Keratinocyte (primary cell): ENCODE measurements at places on chromosomes 1 and 21.

GRCh38 chr1:184973272-184974055 lies 844 bp downstream of the NIBAN1 start:
- DNase-seq = no peak

DNA sequence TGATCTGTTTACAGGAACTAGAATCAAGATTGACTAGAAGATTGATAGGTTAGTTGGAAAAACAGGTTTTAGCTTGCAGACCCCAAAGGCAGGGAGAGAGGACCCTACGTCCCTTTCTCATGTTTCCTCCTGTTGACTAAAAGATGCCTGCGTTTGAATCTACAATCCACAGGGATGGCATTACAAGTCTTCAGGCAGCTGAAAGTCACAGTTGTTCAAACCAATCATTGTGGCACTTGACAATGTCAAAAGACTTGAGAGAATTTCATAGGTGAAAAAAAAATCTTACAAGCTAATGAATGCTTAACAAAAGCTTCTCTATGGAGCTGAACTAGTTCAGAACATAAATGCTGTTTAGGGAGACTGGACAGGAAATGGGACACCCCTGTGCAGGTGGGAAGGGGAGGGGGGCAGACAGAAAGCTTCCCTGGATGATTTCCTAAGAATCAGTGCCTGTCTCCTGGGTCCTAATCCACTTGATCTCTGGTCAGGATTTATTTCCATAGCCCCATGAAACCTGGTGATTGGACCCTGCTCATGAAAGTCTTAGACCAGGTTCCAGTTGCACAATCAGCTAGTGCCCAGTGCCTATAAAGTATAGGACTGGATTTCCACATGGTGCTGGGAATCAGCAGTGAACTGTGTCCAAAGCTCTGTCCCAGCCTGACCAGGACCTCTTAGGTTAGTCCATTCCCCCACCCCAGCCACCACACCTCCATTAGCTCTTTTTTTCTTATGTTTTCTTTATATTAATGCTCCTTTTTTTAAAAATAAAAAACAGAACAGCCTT lies 91.6 kb upstream of the BCAR3 start:
- DNase-seq = no peak

DNA sequence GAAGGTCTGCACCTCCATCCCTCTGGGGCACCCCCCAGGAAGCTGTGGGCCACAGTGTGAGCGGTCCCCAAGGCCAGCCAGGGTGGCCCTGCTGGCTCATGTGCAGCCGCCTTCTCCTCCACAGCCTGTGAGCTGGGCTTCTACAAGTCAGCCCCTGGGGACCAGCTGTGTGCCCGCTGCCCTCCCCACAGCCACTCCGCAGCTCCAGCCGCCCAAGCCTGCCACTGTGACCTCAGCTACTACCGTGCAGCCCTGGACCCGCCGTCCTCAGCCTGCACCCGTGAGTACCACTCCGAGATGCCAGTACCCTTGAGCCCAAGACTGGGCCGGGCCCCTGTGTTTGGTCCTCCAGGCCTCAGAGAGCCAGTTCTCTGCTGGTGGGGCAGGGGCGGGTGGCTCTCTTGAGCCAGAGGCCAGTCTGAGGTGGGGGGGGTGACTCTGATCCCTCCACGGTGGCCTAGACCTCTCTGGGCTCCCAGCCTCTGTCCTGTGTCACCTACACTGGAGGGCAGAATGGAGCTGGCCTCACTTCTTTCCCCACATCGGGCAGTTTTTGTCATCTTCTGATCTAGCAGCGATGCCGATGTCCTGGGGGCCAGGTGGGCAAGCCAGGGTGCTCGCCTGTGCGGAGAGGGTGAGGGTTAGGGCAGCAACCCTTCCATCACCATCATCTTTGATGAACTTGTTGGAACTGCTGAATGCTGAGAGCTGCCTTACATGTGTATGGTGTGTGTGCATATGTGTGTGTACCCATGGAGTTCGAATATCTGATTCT lies 23.3 kb downstream of the EPHA8 start:
- DNase-seq = no peak

GRCh38 chr1:61158591-61158990 lies 76.2 kb downstream of the NFIA start:
- no peak for DNase-seq

GRCh38 chr1:77514921-77515776 lies 167.3 kb downstream of the ZZZ3 start:
- DNase-seq = no peak

- no peak for DNase-seq
These were observed 371 bp downstream of the ARID1A start for GRCh38 chr1:26696119-26696653.

- no peak for DNase-seq
These were observed 8.2 kb downstream of the TNN start for GRCh38 chr1:175075572-175076568.

DNA sequence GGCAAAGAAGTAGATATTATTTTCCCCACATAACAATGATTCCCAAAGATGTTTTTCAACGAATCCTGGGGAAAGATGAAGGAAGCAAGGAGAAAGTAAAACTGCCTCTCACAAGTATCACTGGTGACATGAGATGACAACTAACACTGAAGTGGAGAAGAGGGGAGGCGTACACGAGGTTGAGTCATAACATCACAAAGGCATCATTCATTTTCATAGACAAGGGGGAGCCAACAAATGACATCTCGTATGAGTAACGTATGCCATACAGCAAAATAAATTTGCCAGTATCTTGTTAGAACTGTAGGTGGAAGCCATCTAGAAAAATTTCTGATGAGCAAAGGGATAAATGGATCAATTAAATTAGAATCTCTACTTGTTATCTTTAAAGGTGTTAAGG lies 56.6 kb downstream of the ATP1B1 start:
- DNase-seq = no peak

DNA sequence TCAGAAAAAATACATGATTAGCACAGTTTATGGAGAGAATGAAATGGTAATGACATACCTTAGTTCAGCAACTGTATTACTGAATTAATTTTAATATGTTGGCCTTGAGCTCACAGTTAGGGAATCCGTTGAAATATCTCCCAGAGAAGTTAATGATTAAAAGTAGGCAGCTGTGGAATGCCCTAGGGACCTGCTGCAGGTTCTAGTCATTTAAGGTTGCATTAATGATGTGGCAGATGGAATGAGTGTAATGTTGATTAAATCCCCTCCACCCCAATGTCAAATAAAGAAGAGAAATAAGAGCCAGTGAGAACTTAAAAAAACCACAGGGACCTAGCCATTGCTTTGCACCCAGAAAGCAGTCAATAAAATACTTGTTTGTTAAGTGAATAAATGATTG lies 40.3 kb upstream of the TRIM45 start:
- DNase-seq = no peak

GRCh38 chr1:13751458-13751871 lies 51.5 kb downstream of the PRDM2 start:
- no peak for DNase-seq

- no peak for DNase-seq
These were observed 14.6 kb upstream of the TMEM61 start for GRCh38 chr1:54965624-54966340.

DNA sequence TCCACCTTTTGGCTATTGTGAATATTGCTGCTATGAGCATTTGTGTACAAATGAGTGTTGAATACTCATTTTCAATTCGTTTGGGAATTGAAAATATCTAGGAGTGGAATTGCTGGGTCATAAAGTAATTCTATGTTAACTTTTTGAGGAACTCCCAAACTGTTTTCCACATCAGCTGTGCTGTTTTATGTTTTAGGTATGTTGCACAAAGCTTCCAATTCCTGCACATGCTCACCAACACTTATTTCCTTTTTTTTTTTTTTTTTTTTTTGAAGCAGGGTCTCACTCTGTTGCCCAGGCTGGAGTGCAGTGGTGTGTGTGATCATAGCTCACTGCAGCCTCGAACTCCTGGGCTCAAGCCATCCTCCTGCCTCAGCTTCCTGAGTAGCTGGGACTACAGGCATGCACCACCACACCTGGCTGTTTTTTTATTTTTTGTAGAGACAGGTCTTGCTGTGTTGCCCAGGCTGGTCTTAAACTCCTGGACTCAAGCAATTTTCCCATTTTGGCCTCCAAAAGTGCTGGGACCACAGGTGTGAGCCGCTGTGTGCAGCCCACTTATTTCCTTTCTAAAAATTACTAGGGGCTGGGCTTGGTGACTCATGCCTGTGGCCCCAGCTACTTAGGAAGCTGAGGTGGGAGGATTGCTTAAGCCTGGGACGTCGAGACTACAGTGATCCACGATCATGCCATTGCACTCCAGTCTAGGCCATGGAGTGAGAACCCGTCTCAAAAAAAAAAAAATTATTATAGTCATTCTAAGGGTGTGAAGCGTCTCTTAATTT lies 33.4 kb downstream of the TMCC2 start:
- no peak for DNase-seq

GRCh38 chr21:35147439-35147838 lies 98.3 kb upstream of the RUNX1 start:
- peak; percentile 79 for DNase-seq

GRCh38 chr1:242886137-242886536 lies 361.6 kb upstream of the PLD5 start:
- DNase-seq = no peak

DNA sequence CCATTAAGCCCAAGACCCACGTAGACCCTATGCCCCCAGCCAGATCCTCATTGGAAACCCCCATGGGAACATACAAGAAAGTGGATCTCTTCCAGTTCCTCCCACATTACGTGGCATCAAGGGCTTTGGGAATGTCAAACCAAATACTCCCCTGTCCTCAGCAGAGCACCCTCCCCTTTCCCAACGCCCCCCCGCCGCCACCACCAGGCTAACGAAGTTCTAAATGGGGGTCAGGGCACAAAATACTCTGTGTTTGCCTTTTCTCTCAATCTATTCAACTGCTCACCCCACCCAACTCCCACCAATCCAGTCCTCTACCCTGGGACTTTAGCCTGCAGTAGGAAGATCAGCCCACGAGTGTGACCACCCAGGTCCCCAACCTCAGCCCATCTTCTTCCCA lies 24.5 kb downstream of the NEK2 start:
- DNase-seq = no peak

- no peak for DNase-seq
These were observed 26.2 kb downstream of the ATP8B2 start for GRCh38 chr1:154351363-154352068.

DNA sequence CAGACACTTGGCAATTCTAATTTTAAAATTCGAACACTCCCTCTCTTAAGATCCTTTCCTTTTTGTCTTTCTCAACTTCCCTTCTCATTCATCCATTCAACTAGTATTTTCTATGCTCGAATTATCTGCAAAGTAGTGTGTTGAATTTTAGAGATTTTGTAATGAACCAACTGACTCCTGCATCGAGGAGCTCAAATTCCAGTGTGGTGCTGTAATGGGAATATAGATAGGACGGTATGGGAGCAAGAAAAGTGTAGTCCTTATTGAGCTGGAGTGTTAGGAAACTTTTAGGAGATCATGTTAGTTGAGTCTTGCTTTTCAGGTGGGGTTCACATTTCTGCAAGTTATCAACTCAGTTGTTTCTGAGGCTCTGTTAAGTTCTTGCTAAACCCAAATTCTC lies 897.5 kb downstream of the TTLL7 start:
- no peak for DNase-seq

- no peak for DNase-seq
These were observed 7.5 kb downstream of the LRRC8C start for GRCh38 chr1:89640440-89640839.

DNA sequence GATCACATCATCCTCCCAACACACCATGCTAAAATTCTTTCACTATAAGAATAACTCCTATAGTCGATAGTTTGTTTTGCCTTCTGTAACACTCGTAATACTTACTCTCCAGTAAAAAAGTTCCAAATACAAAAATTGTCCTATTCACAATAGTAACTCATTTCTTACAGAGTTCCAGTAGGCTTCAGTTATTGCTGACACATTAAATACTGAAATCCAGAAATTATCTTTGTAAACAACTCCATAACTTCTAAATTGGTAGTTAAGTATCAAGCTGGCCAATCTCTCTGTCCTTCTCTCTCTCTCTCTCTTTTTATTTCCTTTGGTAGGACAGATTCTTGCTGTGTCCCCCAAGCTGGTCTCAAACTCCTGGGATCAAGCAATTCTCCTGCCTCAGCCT lies 49.6 kb upstream of the FOXD3 start:
- no peak for DNase-seq

- DNase-seq = no peak
These were observed 17.2 kb downstream of the BSND start for GRCh38 chr1:55015731-55016620.

DNA sequence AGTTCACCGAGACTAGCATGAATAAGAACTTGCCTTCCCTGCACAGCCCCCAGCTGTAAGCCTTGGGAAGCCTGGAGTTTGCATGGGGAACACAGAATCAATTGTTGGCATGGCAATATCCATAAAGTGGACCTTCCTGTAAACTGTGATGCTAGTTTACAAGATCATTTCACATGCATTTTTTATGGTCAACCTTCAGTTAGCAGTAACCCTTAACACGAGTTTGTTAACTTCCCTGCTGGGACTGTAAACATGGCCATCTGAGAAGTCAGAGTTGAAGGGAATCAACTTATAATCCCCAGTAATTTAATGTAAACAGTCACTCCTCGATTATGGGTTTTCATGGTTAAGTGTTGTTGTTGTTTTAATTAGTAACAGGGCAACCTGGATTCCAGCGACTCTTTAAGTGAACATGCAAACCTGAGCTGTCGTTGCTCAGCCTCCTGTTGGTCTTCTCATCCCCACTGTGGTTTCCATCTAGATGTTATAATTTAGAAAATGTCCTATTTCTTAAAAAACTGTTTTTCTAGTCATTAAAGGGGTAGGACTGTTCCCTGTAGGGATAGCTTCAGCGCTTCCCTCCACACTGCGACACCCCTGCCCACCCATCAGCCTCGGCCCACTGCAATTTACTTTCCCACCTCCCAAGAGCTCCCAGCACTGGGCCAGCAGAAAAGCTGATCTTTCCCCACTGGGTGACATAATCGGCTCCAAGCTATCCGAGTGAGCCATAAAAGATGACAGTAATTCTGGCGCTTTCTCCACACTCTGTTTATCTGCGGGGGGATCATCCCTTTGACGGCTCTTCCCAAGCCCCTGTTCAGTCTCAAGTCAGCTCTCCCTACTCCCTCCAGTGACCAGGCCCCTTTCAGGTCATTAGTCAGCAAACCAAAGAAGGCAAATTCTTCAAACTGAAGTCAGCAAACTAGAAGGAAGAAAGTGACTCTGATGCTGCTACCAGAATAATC lies 107.6 kb upstream of the IPO9 start:
- no peak for DNase-seq

DNA sequence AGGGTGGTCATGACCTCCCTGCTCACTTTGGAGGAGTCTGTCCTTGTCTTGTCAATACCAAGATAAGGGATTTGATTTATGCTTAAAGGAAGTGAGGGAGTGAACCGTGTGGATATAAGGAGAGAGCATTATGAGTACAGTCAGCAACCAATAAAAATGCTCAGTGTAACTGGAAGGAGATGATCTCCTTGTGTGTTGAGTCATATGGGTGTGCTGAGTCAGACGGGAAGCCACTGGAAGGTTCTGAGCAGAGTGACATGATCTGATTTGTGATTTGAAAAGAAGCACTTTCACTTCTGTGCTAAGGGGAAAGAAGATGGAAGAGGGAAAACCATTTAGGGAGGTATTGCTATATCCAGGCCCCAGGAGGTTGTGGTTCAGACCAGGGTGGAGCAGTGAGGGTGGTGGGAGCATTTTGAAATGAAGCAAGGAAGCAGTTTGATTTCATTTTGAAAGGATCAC lies 2.5 kb upstream of the BCL10 start:
- DNase-seq = peak; percentile 53
